Stimulated activated CD4-positive, alpha-beta T cell treated with anti-CD3 and anti-CD28 coated beads, Interleukin-2, amount 100 ng/mL, for 48 hours (primary cell): ENCODE measurements at places on chromosomes 2 and 18.

- DNase-seq = no peak
Measured at GRCh38 chr2:179340678-179341077, 76.0 kb upstream of the SESTD1 start.

- no peak for DNase-seq
Measured at GRCh38 chr2:110182449-110182848, 22.4 kb downstream of the NPHP1 start.

DNA sequence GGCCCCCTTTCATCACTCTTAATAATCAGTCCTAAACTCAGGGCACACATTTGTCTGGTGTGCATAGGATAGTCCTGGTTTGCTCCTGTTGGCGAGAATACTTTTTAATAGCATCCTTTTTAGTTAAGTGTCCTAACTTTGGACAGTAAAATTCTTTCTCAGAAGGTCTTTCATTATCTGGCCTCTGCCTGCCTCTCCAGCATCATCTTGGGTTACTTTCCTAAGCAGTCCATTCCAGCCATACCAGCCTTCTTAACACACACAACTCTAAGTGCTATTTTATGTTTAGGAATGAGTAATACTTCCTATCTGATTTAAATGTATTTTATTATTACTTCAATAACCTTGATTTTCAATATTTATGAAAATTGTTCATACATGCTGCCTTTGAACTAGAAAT, 151.0 kb downstream of the ACOXL start:
- no peak for DNase-seq

DNA sequence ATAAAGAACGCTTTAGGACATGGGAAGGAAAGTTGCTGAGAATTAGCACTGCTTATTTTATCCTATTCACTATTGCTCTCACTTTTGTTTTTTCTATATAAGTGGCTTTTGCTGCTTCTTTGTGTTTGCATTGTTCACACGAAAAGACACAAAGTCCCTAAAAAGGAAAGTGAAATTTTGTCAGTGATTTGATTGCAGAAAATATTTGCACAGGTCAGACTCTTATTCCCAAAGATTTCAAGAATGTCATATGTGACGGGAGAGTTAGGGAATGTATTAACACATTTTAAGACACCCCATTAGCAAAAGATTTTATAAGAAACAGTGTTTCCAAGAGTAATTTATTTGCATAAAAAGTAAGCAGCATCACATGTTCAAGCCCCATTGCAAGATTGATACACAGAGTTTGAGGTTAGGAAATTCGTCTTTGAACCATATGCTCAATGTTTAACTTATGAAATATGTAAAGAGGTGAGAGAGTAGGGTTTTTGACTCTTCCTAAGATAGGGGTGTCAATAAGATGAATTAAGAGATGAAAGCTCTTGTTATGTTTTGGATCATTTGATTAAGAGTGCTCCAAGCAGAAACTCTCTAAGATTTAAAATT, 57.0 kb downstream of the CCDC102B start:
- no peak for DNase-seq

GRCh38 chr2:223099561-223099960, 47.6 kb downstream of the KCNE4 start:
- no peak for DNase-seq

DNA sequence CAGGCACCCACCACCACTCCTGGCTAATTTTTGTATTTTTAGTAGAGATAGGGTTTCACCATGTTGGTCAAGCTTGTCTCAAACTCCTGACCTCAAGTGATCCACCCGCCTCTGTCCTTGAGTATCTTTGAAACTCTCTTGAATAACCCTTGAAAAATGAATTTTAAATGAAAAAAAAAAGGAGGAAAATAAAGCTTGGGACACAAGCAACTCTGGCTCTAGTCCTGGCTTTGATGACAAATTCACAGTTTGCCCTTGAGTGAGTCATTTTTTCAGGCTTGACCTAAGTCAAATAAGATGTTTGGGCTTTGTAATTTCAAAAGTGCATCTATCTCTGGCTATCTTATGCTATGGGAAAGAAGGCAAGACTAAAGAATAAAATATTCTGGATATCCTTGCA, 79.0 kb upstream of the TRIB2 start:
- no peak for DNase-seq

GRCh38 chr2:78263571-78263970, 741.4 kb upstream of the LRRTM4 start:
- no peak for DNase-seq

DNA sequence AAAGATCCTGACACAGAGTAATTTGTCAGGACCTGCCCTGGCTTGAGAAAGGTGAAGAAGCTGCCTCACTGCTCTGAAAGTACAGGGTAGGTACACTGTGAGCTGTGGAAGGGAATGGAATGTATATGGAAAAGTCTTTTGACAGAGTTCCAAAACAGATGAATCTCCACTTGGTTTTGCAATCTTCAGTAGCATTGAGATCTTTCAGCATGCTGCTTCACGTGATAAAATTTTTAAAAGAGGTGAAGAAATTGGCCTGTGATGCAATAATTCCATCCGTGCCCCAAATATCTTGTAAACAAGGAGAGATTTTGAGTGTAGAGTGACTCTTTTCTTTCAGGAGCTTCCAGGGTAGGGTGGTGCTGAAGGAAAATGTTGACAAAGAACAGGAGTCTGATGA, 123.1 kb downstream of the OSR1 start:
- DNase-seq = no peak
